Neural crest cell (in vitro differentiated cells): ENCODE measurements at places on chromosomes 6 and 20.

- H3K27me3 ChIP-seq: no peaks in the 10 kb centered on the region
- H3K27ac ChIP-seq: no peak overlapping the region
- no peaks in the 10 kb centered on the region for H3K36me3 ChIP-seq
- H3K4me1 ChIP-seq: no peaks in the 10 kb centered on the region
These were observed 211.2 kb downstream of the TFAP2A start for GRCh38 chr6:10203651-10204050.

DNA sequence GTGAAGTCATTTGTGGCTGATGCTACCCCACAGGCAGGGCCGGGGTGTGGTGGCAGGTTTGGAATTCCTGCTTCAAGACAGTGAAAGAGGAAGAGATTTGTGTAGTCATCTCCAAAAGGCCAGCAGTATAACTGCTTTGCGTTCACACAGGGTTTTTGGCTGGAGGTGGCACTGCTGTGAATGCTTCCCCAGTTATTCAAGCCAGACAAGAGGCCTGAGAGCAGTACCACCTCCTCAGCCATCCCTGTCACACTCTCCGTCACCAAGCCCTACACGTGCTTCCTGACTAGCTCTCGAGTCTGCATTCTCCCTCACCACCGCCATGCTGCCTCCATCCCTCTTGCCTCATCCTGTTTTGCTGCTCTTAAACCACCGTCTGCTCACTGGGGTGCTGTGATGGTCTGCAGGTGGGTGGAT, 23.9 kb downstream of the ARMC2 start:
- no peaks in the 10 kb centered on the region for H3K27me3 ChIP-seq
- H3K4me1 ChIP-seq: peaks cover 4% of the 10 kb centered on the region

DNA sequence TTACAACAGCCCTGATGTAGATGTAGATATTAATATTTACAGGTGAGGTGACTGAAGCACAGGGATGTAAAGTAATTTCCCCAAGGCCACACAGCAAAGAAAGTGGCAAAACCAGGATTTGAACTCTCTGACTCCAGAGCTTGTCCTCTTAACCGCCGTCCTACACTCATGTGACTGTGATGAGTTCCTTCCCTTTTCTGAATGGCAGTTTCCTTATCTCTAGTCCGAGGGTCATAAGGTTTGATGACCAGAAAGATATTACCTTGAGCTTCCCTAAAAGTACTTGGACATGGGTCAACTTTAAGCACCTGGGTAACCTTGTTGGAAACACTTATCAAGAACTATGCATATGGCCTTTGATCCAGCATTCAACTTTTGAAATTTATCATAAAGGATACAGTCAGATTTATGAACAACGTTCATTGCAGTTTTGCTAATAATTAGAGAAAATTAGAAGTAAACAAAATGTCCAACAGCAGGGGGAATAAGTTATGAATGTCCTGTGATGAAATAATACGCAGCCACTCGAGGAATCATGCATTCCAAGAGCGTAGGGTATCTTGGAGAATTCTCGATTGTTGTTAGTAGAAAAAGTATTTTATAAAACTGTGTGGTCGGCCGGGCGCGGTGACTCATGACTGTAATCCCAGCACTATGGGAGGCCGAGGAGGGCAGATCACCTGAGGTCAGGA, 2.3 kb upstream of the TLDC2 start:
- DNase-seq: no peak
- H3K27ac ChIP-seq: no peak overlapping the region
- no peaks in the 10 kb centered on the region for H3K27me3 ChIP-seq
- peaks cover 6% of the 10 kb centered on the region for H3K4me1 ChIP-seq
- no peak overlapping the region for H3K4me3 ChIP-seq

DNA sequence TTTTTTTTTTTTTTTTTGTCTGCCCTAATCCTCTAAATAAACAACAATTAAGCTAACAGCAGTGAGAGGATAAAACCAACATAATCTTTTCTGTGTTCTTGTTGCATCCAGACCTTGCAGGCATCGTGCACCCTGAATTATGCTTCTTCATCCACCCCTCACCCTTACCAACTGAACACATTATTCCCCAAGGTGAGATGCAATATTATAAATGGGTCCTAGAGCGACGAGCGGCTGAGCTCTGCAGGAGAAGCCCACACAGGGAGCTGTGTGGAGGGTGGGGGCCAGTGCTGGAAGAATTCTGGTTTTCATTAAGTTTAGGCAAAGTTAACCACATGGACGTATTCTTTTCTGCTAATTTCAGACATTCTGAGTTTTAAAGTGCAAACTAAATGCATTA, 32.2 kb upstream of the NXT1 start:
- no peak for DNase-seq
- peaks cover 1% of the 10 kb centered on the region for H3K4me1 ChIP-seq
- no peak overlapping the region for H3K27ac ChIP-seq
- no peak overlapping the region for H3K4me3 ChIP-seq
- no peaks in the 10 kb centered on the region for H3K27me3 ChIP-seq

DNA sequence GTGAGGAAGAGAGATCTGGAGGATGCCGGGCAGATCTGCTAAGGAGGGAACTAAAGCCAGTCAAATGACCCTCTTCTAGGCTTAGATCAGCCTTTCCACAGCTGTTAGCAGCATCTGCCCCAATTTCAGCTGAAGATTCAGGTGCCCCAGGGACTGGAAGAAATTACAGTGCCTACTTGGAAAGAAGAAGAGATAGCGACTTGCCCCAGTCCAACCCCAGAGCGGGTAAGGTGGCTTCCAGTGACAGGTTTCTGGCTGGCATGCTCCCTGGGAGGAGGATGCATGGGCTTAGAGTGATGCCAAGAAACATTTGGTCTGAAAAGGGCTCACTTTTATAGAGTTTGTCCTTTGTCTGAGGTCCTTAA, 620 bp downstream of the TJAP1 start:
- H3K36me3 ChIP-seq: no peaks in the 10 kb centered on the region
- peaks cover 47% of the 10 kb centered on the region for H3K4me1 ChIP-seq
- H3K27ac ChIP-seq: peak overlapping the region; percentile 97
- DNase-seq: no peak
- peak overlapping the region; percentile 90 for H3K4me3 ChIP-seq

DNA sequence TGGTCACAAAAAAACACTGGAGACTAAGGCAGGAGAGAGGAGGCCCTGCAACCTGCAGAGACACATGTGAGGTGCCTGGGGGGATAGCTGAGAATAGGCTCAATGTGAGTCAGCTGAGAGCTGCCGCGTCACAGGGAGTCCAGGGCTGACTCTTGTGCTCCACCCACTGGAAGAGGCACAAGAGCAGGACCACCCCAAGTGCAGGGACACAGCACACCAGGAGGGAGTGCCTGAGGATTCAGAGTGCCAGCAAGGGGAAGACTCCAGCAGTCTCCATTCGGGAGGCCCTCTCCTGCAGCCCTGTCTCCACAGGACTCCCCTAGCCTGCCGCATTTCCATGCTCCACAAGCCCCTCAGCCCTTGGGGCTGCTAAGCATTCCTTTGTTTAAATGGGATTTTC, 105.5 kb downstream of the HUS1B start:
- peaks cover 3% of the 10 kb centered on the region for H3K36me3 ChIP-seq
- H3K4me1 ChIP-seq: no peaks in the 10 kb centered on the region
- H3K27me3 ChIP-seq: no peaks in the 10 kb centered on the region
- no peak for DNase-seq
- H3K4me3 ChIP-seq: no peak overlapping the region

DNA sequence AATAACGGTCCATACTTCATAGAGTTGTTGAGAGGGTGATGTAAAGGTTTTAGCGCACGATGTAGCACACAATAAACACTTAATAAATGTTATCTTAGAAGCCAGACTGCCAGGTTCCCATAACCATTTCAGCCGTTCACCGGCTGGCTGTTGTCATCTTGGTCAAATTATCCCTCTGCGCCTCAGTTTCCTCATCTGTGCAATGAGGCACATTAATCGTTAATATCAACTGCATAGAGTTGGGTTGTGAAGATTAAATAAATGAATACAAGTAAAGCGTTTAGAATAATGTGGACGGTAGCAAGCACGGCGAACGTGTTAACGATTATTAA, 432 bp upstream of the PSMF1 start:
- peaks cover 44% of the 10 kb centered on the region for H3K4me1 ChIP-seq
- no peak for DNase-seq
- H3K36me3 ChIP-seq: no peaks in the 10 kb centered on the region
- no peak overlapping the region for H3K27ac ChIP-seq
- no peaks in the 10 kb centered on the region for H3K27me3 ChIP-seq

DNA sequence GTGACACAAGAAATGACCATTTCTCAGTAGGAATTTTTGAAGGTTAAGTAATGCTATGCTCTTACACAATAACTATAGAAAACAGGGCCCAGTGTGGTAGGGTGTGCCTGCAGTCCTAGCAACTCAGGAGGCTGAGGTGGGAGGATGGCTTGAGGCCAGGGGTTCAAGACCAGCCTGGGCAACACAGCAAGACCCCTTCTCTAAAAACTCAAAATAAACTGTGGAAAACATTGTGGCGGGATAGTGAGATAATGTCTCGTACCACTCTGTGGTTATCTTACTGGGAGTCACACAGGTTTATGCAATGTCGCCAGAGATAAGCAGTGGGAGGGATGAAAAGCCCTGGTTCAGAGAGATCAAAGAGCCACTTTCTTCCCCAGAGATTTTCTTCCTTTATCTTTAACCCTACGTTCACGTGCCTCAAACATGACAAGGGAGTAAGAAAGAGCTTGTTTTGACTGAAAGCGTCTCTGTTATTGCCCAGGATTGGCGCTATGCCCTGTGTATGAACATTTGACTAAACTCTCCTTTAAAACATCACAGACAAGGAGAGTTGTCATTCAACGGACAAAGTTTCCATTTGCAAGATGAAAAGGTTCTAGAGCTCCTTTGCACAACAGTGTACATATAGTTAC, 13.9 kb downstream of the GCM1 start:
- no peaks in the 10 kb centered on the region for H3K4me1 ChIP-seq
- H3K27me3 ChIP-seq: peaks cover 5% of the 10 kb centered on the region
- H3K36me3 ChIP-seq: no peaks in the 10 kb centered on the region
- no peak for DNase-seq

DNA sequence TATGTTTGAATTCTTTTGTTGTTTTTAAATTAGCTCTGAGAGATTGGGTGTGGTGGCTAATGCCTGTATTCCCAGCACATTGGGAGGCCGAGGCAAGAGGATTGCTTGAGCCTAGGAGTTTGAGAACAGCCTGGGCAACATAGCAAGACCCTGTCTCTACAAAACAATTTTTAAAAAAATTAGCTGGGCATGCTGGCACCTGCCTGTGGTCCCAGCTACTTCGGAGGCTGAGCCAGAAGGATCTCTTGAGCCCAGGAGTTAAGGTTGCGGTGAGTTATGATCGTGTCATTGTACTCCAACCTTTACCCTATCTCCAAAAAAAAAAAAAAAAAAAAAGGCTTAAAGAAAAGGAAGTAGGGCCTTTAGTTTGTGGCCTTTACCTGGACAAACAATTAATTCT, 22.9 kb downstream of the DHX35 start:
- DNase-seq: no peak
- peaks cover 15% of the 10 kb centered on the region for H3K36me3 ChIP-seq
- H3K27ac ChIP-seq: no peak overlapping the region
- H3K4me1 ChIP-seq: peaks cover 8% of the 10 kb centered on the region
- no peak overlapping the region for H3K4me3 ChIP-seq

DNA sequence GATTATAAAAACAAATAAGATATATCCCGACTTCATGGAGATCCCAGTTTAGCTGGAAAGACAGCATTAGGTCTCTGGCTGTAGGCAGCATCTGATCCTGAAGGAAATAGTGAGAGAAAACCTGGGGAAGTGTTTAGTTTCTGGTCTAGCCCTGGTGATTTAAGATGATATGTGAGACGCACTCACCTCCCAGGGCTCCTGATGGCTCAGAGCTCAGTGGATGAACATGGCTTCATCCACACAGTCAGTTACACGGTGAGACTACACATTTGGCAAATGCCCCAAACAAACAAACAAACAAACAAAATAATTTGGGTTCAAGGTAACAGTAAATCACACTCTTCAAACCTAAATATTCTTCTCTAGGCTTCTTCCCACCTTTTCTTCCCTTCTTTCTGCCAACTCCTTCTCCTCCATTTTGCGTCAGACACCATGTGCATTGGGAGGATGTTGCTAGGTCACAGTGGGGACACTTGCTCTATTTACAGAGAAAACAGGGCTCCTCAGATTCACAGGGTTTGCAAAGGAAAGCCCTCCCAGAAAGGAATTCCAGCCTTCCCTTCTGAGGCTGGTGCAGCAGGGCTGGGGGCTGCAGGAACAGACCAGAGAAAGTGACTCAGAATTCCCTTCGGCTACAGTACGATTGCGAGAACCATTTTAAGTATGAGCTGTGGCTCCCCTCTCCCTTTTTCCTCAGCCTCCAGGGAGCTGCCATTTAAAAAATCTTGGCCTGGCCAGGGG, 59.6 kb upstream of the SALL4 start:
- H3K27me3 ChIP-seq: no peaks in the 10 kb centered on the region
- no peaks in the 10 kb centered on the region for H3K36me3 ChIP-seq
- H3K4me3 ChIP-seq: no peak overlapping the region
- H3K4me1 ChIP-seq: peaks cover under 1% of the 10 kb centered on the region
- no peak overlapping the region for H3K27ac ChIP-seq

DNA sequence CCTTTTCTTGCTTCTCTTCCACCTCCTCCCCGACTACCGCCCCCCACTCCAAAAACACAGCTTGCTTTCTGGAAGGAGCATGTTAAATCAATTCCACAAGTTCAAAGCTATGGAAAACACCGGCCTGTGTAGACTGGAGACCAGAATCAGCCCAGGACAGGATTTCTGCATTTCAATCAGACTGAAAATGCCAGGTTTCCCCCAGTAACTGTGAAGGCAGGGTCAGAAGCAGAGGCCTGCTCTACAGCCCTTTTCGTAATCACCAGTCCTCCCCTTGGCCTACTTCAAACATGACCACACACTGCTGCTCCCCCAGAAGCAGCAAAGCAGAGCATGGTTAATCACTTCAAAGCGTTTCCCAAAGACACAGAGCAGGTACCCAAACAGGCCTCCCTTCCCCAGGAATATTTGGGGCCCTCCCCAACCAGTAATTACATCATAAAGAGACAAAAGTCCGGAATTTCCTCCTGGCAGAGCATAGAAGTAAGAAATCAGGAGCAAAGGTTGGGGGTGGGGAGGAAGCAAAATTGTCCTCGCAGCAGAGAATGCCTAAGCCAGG, 38.4 kb downstream of the ZMYND8 start:
- H3K27me3 ChIP-seq: no peaks in the 10 kb centered on the region
- no peaks in the 10 kb centered on the region for H3K36me3 ChIP-seq
- peaks cover 70% of the 10 kb centered on the region for H3K4me1 ChIP-seq
- DNase-seq: no peak
- peak overlapping the region; percentile 97 for H3K27ac ChIP-seq
- H3K4me3 ChIP-seq: peak overlapping the region; percentile 62

GRCh38 chr6:170160031-170160627, 130.7 kb downstream of the DLL1 start:
- H3K4me1 ChIP-seq: no peaks in the 10 kb centered on the region
- H3K4me3 ChIP-seq: no peak overlapping the region
- no peak overlapping the region for H3K27ac ChIP-seq
- H3K27me3 ChIP-seq: no peaks in the 10 kb centered on the region
- DNase-seq: no peak

- DNase-seq: peak; percentile 20
- no peak overlapping the region for H3K27ac ChIP-seq
- peaks cover 20% of the 10 kb centered on the region for H3K4me1 ChIP-seq
- H3K4me3 ChIP-seq: peak overlapping the region; percentile 86
- H3K27me3 ChIP-seq: peaks cover 30% of the 10 kb centered on the region
These were observed 936 bp downstream of the ZDHHC14 start for GRCh38 chr6:157381631-157382621.
